Stimulated activated CD8-positive, alpha-beta memory T cell treated with anti-CD3 and anti-CD28 coated beads, Interleukin-15, amount 100 ng/mL, for 1 hour (primary cell): ENCODE measurements at places on chromosomes 1 and 21.

- DNase-seq: no peak
Observed at GRCh38 chr1:37995751-37996345, 6.0 kb upstream of the SF3A3 start.

DNA sequence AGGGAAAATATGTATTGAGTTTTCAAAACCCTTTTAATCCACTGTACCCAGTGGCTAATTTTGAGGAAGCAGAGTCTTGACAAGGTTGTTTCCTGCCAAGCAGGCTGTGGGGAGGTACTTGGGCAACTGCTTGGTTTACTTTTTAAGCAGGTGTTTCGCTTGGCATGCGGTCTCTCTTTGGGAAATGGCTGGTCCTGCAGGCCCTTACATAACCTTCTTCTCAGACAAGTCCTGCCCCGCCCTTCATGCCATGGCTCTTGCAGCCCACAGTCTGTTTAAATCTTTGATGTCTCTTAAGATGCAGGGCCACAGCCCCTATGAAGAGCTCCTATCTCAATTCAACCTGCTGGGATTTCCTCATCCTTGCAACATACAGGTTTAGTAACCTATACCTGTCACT is 36.0 kb upstream of the ABCD3 start:
- DNase-seq: no peak

DNA sequence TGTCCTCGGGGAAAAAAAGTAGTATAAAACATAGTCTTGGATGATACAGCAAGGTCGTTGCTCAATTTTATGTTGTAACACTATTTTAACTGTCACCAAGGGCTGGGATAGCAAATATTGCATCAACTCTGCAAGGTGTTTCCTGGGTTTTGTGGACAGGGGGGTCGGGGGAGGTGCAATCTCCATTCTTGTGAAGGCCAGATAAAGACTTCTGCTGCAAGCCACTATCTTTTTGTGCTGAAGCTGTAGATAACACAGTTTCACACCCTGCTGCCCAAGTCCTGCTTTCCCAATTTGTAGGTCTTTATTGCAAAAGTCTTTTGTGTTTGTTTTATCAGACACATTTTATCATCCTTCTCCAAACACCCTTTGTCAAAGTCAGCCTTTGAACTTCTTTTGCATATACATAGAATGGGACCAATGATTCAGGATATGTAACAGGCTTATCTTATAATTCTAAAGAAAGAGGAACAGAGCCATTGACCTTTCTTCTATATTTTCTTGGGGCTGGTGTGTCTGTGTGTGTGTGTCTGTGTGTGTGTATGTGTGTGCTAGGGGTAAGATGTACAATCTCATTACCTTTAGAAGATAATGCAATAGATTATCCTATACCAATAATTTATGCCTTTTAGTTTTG is 140.6 kb downstream of the RUNX1 start:
- DNase-seq: no peak

- DNase-seq: no peak
Observed at GRCh38 chr1:119327094-119327449, 41.5 kb upstream of the HAO2 start.

- no peak for DNase-seq
Observed at GRCh38 chr1:93576746-93577145, 104.9 kb downstream of the BCAR3 start.

GRCh38 chr1:112614460-112615065 is 4.4 kb downstream of the ST7L start:
- no peak for DNase-seq

- no peak for DNase-seq
Observed at GRCh38 chr1:201414051-201414738, 7.3 kb downstream of the TNNI1 start.

- DNase-seq: no peak
Observed at GRCh38 chr1:8349473-8349865, 31.6 kb downstream of the SLC45A1 start.

- DNase-seq: peak; percentile 7
Observed at GRCh38 chr1:181396171-181396670, 87.1 kb upstream of the CACNA1E start.

DNA sequence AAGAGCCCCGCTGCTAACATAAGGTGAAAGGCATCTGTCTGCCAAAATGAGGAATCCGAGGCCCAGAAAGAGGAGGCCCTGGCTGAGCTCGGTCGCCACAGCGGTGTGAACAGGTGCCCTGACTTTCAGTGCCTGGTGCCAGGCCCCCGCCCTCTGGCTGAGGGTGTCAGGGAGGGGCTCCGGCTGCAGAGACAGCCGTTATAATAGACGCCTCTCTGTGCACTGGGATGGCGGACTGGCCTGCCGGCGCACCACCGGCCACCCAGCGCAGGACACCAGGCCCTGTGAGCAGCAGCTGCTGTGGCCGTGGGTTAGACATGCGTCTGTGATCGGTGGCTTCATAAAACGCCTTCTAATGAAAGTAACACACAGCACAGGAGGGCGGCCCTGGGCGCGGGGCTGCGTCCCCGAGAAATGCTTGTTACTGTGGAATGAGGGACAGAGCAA is 51.4 kb upstream of the ACTRT2 start:
- no peak for DNase-seq

DNA sequence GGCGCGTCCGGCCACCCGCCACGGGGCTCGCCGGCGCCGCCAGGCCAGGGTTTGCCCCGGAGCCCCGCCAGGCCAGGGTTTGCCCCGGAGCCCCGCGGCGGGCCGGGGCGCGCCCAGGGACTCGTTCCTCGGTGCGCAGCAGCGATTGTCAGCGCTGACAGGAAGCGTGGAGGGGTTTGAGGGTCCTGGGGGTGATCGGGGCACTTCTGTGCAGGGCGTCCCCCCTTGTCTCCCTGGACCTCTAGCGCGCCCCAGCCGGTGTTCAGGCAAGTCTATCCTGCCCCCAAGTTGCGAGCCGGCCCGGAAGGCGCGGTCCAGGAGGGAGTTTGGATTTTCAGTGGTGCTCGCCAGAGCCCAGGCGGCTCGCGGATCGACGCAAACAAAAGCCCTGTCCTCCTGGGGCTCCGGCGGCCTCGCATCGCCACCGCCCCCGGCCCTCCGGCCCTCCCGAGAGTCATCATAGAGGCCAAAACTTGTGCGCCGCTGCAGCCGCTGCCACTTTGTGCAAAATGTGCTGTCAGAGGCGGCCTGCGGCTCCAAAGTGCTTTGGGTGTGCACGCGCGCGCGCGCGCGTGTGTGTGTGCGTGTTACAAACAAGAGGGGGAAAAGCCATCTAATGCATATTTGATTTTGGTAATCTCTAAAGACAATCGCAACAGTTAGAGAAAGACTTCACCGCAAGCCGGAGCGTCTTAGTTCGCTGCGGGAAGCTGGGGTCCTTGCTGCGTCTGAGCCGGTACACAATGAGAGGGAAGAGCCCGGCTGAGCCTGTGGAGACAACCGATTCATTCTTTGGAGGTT is 1.0 kb downstream of the ROR1 start:
- no peak for DNase-seq

DNA sequence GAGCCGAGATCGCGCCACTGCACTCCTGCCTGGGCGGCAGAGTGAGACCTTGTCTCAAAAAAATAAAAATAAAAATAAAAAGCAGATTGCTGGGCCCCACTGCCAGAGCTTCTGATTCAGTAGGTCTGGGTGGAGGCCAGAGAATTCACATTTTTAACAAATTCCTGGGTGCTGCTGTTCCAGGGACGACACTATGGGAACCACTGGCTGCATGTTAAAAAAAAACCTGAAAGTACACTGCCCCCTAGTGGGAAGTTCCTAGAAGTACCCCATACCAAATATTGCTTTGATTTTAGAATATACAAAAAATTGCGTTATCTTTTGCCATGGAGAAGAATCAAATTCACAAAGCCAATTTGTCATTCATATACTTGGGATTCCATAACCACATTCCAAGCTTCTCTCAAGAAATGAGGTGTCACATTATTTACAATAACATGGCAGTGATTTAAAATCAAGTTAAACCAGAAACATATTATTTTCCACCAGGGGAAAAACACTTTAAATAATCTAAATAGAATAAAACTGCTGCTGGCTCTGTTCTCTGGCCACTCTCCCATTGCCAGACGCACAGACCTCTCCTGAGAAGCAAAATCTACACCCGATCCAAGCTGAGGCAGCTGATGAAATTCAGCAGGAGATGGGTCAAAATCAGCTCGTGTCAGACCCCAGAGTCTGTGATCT is 27.4 kb downstream of the SYF2 start:
- no peak for DNase-seq

DNA sequence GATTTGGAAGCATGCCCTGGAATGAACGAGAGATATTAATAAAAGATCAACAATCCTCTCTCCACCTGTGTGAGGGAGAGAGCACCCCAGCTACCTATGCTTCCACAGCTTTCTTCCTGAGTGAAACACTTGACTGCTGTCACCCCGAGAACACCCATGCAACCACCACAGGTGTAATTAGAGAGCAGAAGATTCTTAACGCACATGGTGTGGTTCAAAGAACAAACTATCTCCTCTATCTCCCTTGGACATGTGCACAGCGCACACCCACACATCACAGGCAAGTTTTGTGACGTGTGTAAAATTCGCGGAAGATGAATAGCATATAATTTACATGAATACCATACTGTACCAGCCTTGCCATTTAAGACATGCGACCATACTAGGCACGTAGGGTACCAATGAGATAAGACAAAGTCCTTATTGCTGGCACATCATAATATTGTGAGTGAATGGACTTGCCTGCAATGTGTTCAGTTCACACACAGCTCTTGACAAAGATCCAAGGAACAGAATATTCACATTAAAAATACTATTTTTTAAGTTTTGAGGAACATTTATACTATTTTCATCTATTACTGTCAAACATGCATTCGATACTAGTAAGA is 11.6 kb downstream of the ERRFI1 start:
- no peak for DNase-seq
